ENCODE measurements at places on chromosomes 5 and 9.

- DNase-seq = no peak
These were observed 493.0 kb downstream of the AGTPBP1 start for GRCh38 chr9:85248514-85249312.

DNA sequence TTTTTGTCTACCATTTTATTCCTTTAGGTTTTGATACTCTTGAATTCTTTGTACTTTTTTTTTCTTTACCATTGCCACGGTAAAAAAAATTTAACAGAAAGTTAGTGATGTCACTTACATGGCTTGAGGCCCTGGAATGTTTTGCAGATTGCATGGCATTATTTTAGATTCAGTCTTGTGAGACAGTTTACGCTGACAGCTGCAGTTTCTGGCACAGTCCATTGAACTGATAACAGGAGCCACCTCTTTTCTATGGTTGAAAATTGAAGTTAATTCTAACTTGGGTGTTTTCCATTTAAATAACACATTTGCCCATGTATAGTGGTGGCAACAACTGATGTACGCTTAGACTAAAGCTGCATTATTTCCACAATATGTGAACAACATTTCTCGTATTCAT is 1028.5 kb downstream of the CDH18 start:
- DNase-seq = no peak

DNA sequence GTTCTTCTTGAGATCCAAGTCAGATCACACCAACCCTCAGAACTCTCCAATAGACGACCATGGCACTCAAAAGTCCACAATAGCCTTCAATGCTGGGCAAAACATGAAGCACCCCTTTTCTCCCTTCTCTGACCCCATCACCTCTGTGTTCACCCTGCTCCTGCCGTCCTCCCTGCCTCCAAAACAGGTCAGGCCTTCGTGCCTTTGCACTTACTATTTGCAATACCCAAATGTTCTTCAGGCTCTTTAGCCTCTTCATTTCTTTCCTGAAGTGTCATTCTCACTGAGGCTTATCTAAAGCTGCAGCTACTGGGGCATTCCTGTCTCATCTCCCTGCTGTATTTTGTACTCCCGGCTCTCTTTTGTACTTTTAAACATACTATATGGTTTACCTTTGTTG is 2.0 kb upstream of the ROPN1L start:
- DNase-seq = no peak

GRCh38 chr5:141515946-141516671 is 27.2 kb downstream of the PCDHGC5 start:
- DNase-seq = no peak

DNA sequence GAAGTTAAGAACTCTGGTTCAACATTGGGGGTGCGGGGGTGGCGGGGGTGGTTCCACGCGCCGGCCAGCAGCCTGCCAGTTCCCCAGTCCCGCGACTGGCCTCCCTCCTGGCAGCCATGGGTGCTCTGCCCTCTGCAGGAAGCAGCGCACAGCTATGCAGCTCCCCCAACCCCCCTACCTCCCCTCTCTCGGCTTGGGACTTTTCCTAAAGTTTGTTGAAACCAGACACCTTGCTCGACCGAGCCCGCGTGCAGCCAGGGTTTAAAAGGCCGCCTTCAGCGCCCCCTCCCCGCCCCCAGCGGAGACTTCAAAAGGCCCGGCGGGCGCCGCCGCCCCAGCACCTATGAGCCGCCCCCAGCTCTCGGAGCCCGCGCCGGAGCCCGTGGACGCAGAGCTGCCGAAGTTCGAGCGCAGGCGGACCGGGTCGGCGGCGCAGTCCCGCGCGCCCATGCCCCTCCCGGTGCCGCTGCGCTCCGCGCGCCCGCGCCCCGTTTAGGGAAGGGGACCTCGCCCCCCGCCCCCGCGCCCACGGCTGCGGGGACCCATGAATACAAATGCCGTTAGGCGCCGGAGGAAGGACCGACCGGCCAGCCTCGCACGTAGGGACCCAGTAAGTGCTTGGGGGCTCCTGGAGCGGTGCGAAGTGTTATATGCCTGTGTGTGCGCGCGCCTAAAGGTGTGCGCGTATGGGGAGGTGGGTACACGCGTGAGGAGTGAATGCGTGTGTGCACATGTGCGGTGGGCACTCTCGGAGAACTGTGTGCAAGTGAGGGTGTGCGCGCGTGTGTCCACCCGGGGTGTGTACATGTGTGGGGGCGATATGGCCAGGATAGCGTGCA is 1.4 kb upstream of the COL27A1 start:
- DNase-seq = no peak

GRCh38 chr9:20618361-20618802 is 3.9 kb downstream of the MLLT3 start:
- no peak for DNase-seq

- no peak for DNase-seq
These were observed 14.2 kb upstream of the LVRN start for GRCh38 chr5:115948091-115948534.

- no peak for DNase-seq
These were observed 200.0 kb downstream of the DTWD2 start for GRCh38 chr5:118788351-118788750.

DNA sequence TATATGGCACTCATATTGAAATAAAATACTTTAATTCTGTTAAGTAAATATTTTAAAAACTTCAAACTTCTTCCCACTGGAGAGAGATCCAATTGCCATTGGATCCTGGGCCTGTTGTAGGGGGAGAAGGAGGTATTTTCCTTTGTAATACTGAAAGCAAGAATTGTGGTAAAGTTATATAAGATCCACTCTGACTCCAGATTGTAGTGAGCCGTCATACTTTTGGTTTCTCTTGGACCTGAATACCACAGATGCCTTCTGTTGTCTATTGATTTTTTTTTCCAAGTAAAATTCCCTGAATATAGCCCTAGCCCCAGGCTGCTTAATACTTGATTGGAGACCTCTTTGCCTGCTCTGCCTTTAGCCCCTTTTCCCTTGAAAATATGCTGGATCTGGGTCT is 86.9 kb downstream of the ATG10 start:
- DNase-seq = no peak

DNA sequence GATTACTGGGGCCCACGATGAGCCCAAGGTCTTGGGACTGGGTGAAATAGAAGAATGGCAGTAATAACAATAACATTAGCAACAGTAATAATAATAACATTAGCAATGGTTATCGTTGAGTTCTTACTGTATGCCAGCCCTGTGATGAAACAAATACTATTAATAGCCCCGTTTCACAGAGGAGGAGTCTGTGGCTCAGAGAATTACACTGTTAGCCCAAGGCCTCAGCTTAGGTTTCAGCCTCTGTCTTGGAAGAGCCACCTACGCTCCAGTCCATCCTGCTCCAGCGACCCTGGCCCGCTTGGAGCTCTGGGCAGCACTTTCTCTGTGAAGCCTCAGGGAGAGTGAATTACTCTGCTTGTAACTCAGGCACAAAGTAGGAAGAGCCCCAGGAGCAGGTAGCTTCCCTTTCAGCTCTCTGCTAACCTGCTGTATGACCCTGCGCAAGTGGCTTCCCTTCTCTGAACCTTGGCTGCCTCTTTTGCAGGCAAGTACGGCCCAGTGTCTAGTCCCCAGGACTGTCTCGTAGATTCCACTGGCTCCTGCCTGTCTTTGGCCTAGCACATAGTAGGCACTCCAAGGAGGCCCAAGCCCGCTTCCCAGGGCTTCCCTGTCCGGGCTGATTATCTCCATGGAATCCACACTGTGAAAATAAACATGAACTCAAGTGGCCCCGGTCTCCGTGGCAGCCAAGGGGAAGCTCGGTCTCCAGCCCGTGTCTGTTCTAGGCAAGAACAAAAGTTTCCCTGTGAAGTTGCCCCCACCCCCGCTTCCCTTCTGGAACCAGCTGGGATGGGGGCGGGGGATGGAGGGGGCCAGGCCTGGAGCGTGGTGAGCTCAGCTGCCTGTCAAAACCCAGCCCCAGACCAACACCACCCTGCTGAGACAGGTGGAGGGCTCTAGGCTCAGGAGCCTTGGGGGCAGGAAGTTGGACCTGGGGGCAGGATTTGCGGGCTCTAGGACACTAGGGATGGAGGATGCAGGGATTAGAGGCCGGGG is 26.2 kb upstream of the LMX1B start:
- DNase-seq = no peak

- DNase-seq = no peak
These were observed 33.0 kb upstream of the CHD1 start for GRCh38 chr5:98961665-98962344.

DNA sequence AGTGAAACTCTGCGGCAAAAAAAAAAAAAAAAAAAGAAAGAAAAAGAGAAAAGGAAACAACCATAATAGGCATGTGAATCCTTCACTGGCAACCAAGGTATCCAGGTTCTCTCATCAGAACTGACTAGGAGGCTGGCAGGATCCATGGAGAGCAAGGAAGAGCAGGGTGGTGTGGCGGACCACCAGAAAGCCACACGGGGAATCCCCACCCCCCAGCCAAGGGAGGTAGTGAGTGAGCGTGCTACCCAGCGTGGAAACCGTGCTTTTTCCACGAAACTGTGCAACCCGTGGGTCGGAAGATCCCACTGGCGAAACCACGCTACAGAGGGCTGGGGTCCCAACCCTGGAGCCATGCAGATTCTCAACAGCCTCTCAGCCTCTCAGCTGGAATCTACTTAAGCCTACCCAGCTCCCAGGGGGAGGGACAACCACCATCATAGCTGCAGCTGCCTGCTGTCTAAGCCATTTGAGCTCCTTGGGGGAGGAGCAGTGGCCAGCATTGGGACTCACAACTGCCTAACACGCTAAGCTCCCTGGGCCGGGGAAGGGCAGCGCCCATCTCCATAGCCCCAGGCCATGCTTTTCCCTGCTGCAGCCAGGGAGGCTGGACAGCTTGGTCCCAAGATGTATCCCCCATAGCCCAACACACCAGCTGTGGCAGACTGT is 91.6 kb downstream of the PRELID2 start:
- no peak for DNase-seq

DNA sequence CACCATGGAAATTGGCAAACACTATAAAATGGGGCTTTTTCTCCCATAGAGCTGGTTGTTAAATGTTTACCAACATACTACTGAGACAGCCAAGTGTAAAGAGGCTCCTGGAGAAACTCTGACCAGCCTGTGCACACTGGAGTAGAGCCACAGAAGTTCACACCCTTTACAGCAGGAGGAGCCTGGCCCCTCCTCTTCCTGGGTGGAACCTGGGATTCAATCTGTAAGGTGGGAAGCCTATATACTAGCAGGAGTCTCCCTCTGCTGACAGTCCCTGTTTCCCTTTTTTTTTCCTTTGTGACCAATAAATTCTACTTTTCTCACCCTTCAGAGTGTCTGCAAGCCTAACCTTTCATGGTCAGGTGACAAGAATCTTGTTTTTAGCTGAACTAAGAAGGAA is 10.4 kb upstream of the SLC30A5 start:
- no peak for DNase-seq

DNA sequence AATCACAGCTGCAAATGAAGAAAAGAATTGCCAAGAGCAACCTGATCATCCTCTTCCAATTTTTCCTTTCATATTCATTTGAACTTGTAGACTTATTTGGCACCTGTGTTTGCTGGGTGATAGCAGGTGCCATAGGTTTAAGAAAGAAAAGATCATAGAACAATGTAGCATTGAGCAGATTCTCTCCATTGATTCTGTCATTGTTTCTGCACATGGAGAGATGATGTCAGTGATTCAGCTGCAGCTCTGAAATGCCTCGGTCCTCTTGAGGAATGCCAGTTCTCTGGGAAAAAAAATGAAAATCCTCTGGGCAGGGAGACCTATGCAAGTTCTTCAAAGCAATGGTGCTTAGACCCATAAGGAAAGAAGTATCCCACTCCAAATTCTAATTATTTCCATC is 418.1 kb upstream of the KLF4 start:
- no peak for DNase-seq

DNA sequence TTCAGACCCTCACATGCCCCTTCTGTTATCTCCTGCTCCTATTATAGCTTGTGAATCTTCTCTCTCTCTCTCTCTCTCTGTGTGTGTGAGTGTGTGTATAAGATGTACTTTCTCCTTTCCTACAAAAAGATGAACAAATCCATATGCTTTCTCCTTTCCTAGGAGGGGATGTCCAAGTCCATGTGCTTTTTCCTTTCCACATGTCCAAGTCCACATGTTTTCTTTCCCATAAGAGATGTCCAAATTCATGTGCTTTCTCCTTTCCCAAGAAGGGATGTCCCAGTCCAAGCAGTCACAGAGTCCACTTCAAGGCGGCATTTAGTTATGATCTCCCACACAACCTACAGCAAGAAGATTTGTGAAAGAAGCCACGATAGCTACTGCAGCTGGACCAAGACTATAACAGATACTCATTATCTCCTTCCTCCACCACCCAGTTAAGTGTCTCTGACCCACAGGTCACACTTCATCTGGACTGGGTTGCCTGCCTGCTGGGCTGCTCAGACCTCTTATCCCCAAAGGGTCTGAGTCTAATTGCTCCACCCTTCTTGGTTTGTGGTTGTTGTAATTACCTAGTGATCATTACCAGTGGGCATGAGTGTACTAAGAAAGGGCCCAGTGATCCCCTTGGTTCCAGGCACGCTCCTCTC is 18.4 kb upstream of the FOXI1 start:
- DNase-seq = no peak

GRCh38 chr9:69961843-69962242 is 81.8 kb upstream of the MAMDC2 start:
- DNase-seq = no peak

DNA sequence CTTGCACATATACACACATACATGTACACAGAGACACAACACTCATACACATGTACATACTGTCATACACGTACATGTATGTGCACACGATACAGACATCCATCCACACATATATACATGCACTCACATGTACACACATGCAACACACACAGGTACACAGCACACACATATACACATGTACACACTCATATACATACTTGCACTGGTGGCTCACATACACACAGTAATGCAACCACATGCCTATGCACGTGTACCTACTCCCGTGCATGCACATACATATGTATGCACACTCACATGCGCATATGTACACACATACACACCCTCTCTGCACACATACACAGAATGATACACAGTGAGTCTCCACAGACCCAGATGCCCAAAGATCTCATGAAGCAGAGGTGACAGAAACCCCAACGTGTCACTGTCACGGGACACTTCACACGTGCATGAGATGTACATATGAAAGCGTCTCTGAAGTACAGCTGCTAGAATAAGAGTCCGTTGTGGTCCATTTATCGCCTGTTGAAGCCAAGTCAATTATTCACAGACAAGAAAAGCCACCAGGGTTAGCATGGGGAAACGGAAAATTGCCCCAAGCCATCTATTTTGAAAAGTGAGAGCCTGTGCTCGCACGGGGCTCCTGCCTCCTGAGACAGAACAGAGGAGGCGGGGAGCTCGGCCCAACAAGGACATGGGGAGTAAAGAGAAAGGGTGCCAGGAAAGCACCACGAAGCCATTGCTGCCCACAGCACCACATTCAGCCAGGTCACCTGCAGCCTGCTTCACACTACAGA is 24.9 kb downstream of the LPCAT1 start:
- DNase-seq = no peak
